Left ventricle myocardium inferior (tissue), 1 donor: ENCODE measurements at places on chromosomes 3 and 15. TPM values are rescaled to one million over a fixed set of nuclear protein-coding genes. Genes with fewer than 3 reads are reported as not detected.

DNA sequence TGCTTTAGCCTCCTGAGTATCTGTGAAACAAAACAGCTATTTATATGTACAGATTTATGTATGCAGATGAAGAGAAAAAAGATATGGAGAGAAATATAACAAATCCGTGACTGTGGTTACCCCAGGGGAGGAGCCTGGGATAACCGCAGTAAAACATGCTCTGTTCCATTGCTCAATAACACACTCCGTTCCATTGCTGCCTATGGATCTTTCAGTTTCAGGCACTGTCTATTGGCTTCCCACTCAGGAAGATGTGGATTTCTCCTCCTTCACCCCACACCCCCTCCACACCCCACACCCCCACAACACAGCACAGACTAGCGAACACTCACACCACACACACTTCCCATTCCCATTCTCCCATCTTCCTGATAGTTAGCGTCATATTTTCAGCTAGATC is 47.9 kb downstream of the CDCP1 start:
- DNase-seq, result no peak

DNA sequence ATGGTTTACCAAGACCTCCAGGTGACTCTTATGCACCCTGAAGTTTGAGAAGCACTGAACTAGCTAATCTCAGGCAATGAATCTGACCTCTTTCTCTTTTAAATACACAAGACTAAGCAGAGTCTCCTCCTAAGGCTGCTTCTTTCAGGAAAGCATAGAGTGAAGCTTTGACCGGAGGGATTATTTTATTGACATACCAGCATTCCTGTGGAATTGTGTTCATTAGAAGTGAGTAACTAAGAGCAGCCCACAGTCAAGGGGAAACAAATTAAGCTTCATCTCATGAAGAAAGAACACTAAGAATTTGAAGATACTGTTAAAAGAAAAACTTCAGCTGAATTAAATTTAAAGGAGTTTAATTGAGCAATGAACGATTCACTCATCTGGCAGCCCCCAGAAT is 963.5 kb downstream of the NTRK3 start:
- no peak for DNase-seq

GRCh38 chr3:70531838-70532489 is 219.5 kb upstream of the MDFIC2 start:
- no peak for DNase-seq

GRCh38 chr15:91348752-91349500 is 248.9 kb downstream of the SV2B start:
- DNase-seq, result no peak

GRCh38 chr3:127027811-127028548 is 45.1 kb downstream of the PLXNA1 start:
- DNase-seq, result no peak

DNA sequence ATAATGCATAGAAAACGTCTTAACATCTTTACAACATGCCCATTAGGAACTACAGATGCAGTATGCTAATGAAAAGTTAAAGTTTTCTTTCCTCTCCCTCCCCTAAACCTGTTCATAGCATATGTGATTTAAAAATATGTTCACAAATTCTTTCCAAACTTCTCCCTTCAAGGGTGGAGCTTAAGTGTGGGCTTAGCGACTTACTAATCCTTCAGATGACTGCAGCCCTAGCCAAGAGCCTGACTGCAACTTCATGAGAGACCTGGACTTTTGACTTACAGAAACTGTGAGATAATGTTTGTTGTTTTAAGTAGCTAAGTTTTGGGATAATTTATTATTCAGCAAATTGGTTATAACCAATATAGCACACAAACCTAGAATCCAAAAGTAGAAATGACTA is 22.0 kb upstream of the ANXA2 start:
- DNase-seq, result no peak

- DNase-seq, result no peak
These were observed 380.7 kb downstream of the PLOD2 start for GRCh38 chr3:145780301-145780700.

- DNase-seq, result peak; percentile 22
These were observed 461 bp downstream of the XRN1 start for GRCh38 chr3:142447301-142447851.

DNA sequence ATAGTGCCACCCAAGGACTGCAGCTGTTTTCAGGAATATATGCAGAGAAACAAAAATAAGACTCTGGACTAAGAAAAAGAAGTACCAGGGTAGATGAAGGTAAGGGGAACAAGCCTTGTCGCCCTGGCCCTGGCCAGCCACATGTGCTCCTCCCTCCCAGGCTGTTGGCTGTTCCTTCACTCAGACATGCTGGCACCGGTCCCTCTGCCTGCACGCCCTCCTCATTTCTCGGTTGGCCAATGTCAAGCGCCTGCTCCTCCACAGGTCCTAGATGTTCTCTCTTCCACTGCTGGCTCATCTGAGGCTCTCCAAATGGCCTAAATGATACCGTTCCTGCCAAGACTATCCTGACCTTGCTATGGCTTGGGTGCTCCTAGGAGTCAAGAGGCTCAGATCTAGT is 288.4 kb upstream of the LYSMD4 start:
- peak; percentile 33 for DNase-seq

DNA sequence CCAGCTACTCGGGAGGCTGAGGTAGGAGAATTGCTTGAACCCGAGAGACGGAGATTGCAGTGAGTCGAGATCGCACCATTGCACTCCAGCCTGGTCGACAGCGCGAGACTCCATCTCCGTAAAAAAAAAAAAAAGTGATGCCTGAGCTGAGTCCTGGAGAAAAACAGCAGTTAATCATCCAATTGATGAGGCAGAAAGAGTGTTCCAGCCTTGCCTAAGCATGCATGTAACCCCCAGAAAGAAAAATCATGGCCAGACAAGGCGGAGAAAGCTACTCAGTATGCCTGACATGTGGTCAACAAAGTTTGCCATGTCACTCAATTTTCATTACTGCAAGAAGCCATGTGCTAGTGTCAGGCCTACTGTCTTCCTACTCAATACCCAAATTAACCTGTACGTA is 593.1 kb upstream of the MDFIC2 start:
- DNase-seq, result no peak

DNA sequence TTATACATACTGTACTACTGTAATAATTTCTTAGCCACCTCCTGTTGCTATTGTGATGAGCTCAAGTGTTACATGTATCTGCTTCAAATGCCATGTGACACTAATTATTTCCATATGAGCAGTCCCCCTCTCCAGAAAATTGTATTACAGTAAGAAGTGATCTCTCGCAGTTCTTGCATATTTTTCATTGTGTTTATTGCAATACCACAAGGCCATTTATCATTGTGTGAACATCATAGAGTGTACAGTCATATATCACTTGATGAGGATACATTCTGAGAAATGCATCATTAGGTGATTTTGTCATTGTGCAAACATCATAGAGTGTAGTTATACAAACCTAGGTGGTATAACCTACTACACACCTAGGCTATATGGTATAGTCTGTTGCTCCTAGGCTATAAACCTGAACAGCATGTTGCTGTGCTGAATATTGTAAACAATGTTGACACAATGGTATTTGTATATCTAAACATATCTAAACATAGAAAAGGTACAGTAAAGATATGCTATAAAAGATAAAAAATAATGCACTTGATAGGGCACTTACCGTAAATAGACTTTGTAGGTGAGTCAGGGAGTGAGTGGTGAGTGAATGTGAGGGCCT is 189.6 kb upstream of the MLF1 start:
- no peak for DNase-seq

DNA sequence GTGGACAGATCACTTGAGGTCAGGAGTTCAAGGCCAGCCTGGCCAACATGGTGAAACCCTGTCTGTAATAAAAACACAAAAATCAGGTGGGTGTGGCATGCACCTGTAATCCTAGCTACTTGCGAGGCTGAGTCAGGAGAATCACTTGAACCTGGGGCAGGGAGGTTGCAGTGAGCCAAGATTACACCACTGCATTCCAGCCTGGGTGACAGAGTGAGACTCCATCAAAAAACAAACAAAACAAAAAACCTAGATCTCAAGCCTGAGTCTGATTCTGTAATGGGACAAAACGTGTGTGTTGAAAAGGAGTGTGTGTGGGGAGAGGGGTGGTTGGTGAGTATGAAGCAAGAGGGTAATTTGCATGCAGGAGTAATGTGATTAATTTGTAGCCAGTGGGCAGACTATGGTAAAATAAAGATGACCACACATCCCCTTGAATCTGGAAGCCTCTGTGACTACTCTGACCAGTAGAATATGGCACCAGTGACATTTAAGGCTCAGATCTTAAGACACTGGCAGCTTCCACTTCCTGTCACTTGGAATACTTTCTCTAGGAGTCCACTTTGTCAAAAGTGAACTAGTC is 18.4 kb upstream of the OPA1 start:
- no peak for DNase-seq

- DNase-seq, result no peak
These were observed 31.1 kb upstream of the PPIB start for GRCh38 chr15:64193971-64194370.

GRCh38 chr3:12870942-12871341 is 29.6 kb upstream of the RPL32 start:
- DNase-seq, result peak; percentile 36

Gene RGMA
- total RNA-seq, result 16.9 TPM

Gene VIPR1
- total RNA-seq, result 1.7 TPM

Gene CCR9
- total RNA-seq, result not detected

Gene GALNT15
- 6.6 TPM for total RNA-seq

Gene ALPK3
- total RNA-seq, result 181 TPM

Gene EIF1B
- total RNA-seq, result 416 TPM

Gene GRM2
- 0.41 TPM for total RNA-seq

Gene GOLGA8J
- 0.41 TPM for total RNA-seq

Gene CA12
- 0.25 TPM for total RNA-seq
